BJ (cell line): ENCODE measurements at places on chromosomes 16 and 17. TPM values are rescaled to one million over a fixed set of nuclear protein-coding genes. Genes with fewer than 3 reads are reported as not detected.

Gene NPIPB2
- polyA plus RNA-seq, result 6.4 and 8.9 TPM in 2 replicates

Gene BEAN1
- polyA plus RNA-seq, result not detected in 2 replicates

Gene HOXB2
- 1.5 and 1.7 TPM in 2 replicates for polyA plus RNA-seq

Gene PEMT
- polyA plus RNA-seq, result 29.8 and 50.7 TPM in 2 replicates

Gene TMC5
- polyA plus RNA-seq, result not detected in 2 replicates

Gene PRKCB
- polyA plus RNA-seq, result not detected in 2 replicates

Gene ABI3
- polyA plus RNA-seq, result 0.71 and 1.5 TPM in 2 replicates

Gene SALL1
- polyA plus RNA-seq, result 4.0 and 5.4 TPM in 2 replicates

Gene FZD2
- 57.1 and 93.1 TPM in 2 replicates for polyA plus RNA-seq

Gene TBC1D3L
- 9.4 and 12.4 TPM in 2 replicates for polyA plus RNA-seq

Gene CAPNS2
- 0.12 TPM in 1 of 2 replicates, not detected in the other for polyA plus RNA-seq

GRCh38 chr16:50642349-50642748, 38.8 kb downstream of the SNX20 start:
- no peak for DNase-seq

DNA sequence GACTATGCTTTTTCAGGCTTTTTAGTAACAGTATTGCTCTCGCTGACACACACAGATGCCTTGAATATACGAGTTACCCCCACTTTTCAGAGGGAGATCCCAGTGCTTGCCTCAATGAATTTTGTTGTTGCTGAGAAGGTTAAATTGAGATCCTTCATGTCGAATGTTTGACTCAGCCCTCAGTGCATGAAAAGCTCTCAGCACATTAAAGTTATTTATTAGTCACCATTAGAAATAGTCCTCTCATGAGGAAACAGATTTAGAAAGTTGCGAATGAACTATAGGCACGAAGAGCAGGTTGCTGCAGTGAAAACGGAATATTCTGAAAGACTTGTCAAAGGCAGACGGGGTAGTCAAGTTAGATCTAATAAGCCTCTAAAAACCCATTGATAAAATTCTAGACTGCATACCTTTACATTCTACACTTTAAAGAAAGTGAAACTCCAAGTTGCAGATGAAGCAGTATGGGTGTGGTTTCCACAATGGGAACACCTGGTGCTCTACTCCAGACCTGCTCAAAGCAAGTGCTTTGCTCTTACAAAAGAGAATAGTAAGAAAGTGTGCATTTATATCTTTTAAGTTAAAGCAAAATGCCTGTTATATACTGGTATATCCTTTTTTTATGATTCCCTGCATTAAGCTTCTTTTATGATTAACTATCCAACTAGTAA, 238.1 kb downstream of the MAF start:
- no peak for DNase-seq

DNA sequence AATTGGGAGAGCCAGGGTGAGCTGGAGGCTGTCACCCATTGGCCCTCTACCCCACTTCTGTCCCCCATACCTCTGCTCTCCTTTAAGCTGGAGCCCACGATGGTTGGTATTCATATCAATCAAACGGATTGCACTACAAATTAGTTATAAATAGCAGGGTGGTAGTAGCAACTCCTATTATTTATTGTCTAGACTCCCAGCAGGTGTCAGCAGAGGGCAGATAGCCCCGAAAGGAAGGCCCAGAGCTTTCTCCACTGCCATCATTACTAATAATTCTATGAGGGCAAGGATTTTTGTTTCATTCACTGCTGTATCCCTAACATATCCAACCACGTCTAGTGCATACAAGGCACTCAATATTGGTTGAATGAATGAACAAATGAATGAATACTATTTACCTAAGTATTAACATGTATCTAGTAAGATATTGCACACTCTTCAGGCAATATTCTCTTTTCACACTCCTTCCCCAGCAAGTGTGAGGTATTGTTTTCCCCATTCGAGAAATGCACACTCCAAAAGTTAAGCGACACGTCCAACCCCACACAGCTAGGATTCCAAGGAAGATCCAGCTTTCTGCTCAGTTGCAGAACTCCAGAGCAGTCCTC, 6.3 kb downstream of the C17orf50 start:
- DNase-seq, result no peak

DNA sequence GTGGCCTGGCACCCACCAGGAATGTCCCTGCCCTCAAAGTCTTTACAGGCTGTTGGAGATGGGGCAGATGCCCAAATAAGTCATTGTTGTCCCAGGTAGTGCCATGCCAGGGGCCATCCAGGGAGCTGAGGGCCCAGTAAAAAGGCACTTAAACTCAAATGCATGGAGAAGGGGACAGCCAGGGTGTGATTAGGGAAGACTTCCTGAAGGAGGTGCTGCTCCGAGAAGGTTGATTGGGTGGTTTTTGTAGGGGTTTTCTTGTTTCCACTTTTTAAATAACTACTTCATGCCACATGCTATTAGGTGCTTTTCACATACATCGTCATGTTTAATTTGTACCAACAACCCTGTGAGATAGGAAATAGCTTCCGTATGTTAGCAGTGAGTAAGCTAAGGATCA, 66.9 kb downstream of the RAI1 start:
- DNase-seq, result no peak

GRCh38 chr16:88541831-88542616, 28.2 kb upstream of the ZC3H18 start:
- DNase-seq, result no peak

- DNase-seq, result no peak
Measured at GRCh38 chr16:63129411-63130125, 1093.3 kb upstream of the CDH8 start.

DNA sequence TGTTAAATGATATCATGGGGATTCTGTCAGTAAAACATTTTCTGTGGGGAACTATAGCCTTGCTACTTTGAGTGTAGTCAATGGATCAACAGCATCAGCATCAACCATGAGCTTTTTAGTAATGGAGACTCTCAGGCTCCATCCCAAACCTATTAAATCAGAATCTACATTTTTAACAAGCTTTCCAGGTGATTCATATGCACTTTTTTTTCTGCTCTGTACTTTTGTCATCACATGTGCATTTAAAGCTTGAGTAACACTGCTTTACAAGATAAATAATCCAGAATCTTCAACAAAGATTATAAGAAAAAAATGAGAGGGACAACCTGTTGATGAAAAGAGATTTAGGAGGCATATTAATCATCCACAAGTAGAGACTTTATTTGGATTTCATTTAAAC, 23.5 kb downstream of the NUP93 start:
- peak; percentile 56 for DNase-seq

- DNase-seq, result peak; percentile 73
Measured at GRCh38 chr16:20851601-20852000, 45.3 kb downstream of the REXO5 start.

DNA sequence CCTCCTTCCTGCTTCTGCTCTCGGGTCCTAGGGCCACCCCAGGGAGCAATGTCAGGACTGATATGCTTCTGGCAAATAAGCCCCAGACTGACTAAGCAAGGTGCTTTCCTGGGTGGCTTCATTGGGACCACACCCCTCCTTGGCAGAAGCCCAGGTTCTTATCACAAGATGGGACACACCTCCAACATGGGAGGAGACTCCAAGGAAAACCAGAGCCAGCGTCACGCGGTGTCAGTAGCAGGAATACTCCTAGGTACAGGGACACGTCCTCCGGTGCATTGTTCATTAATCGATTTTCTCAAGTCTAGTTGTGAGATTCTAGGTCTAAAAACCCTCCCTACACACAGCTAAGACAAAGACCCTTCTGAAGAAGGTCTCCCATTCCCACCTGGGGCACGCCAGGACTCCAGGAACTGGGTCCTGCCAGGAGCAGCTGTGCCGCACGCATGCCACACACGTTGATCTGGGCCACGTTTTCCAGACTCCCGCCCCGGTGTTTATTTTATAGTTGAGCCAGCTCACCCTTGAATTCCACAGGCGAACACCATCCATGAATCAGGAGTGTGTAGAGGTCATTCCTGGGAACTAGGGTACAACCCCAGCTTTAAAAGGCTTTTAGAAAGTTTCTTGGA, 30.8 kb downstream of the FA2H start:
- no peak for DNase-seq

- no peak for DNase-seq
Measured at GRCh38 chr17:71313866-71314265, 807.0 kb upstream of the SOX9 start.

DNA sequence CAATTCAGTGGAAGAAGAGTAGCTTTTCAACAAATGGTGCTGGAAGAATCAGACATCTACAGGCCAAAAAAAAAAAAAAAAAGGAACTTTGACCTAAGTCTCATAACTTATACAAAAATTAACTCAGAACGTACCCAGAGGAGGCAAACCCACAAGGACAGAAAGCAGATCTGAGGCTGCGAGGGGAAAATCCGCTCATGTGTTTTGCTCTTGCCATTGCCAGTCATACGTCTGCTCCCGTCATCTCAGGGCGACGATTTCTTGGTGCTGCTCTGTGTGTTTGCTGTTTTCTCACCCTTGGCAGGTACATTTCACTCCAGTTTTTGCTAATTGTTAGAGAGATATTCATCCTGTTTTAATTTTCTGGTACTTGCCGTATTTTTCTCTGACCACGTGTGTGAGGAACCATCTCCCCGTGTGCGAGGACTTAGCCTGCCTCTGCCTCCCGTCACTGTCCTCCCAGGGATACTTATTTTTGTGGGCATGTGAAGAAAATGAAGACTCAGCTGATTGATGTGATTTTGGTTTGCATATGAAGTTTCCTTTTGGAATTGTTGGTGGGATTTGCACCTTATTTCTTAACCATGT, 33.4 kb upstream of the ACSF3 start:
- no peak for DNase-seq

GRCh38 chr16:71894229-71894920, 956 bp upstream of the IST1 start:
- no peak for DNase-seq

DNA sequence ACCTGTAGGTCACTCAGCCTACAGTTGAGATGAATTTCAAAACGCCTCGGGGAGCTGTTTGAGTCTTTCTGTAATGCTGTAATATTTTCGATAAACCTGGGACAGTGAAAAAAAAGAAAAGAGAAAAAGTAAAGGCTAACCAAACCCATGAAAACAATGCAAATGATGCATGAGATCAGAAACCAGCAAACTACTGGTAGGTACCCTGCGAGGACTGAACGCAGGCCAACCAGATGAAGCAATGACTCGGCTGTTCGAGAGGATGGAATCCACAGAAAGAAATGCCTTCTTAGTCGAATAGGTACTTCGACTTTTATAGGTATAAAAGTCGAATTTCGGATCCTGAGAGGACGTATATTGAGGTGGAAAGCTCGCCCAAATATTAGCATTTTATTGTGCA, 509 bp upstream of the ATAD5 start:
- DNase-seq, result no peak

DNA sequence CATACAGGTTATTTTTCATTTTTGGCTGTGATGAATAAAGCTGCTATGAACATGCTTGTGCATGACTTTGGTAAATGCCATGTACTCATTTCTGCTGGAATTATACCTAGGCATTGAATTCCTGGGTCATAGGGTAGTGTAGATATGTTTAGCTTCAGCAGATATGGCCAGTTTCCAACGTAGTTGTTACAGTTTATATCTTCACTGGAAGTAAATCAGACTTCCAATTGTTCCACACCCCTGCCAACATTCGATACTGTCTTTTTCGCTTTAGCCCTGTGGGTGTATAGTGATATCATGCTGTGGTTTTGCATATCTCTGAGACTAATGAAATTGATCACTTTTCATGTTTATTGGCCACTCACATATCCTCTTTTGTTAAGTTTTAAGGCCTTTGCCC, 50.4 kb downstream of the ARHGAP27 start:
- DNase-seq, result no peak

DNA sequence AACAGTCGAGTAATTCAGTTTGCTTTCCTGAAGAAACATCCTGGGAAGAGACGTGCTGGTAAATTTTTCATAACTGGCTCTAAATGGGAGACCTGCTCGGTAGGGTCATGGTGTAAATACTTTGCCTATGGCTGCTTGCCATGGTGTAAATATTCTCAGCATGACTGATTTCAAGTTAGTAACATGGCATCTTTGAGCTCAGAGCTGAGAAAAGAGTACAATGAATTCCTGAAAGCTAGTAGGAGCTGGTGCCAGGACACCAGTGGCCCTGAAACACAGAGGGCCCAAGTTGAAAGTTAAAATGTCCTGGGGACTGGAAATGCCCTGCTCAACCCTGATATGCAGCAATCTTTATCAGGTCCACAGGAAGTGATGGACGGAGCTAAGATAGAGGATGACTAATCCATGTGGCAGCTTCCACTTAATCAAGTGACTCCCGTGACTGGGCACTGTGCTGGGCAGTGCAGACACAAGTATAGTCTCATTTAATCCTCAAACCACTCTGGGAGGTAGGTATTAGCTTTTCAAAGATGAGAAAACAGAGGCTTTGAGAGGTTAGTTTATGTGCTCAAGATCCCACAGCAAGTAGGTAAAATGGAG, 130.1 kb upstream of the ADAMTS18 start:
- no peak for DNase-seq

DNA sequence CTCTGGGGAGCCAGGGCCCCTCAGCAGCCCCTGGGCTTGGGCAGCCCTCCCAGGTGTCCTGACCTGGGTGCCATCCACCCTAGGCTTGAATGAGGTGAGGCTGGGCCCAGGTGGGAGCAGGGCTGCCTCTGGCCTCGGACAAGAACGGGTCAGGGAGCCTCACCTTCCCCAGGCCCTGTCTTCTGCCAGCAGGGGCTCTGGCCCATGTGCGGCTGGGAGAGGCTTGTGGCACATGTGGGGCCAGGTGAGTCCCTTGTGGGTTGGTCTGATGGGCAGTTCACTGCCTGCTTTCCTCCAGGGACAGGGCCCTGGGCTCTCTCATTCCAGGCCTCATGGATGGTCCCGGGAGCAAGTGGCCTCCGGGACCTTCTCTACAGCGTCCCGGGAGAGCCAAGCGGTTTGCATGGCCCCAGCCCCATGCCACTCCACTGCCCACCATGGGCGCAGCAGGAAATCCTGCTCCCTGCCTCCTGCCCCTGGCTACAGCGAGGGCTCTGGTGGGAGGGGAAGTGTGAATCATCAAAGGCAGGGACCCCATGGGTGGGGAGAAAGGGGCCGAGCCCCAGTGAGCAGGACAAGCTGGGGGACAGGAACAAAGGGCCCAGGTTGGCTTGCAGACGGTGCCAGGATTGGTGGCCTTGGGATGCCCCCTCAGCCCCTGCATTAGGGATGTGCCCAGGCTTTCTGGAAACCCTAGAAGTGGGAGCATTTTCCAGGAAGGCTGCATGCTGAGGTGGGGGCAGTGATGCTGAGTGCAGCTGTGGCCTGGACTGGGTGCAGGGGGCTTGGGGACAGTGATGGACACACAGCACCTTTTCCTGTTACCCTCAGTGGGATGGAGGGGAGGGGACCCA, 12.2 kb downstream of the VASN start:
- DNase-seq, result no peak

- no peak for DNase-seq
Measured at GRCh38 chr17:42591411-42591810, 13.9 kb upstream of the PSMC3IP start.

- no peak for DNase-seq
Measured at GRCh38 chr16:75798714-75799113, 72.4 kb upstream of the CPHXL start.

GRCh38 chr16:54460263-54460860, 173.8 kb upstream of the IRX3 start:
- no peak for DNase-seq

- no peak for DNase-seq
Measured at GRCh38 chr17:73642659-73643000, 1.6 kb downstream of the SDK2 start.

GRCh38 chr16:66495440-66495839, 54.5 kb downstream of the TK2 start:
- no peak for DNase-seq
